CD8-positive, alpha-beta T cell (primary cell): ENCODE measurements at places on chromosomes 5 and 9. TPM values are rescaled to one million over a fixed set of nuclear protein-coding genes. Genes with fewer than 3 reads are reported as not detected.

The DOK3 gene
- 1.2 TPM for total RNA-seq

The AFAP1L1 gene
- 0.11 TPM for total RNA-seq

The POLR3G gene
- total RNA-seq, result 0.69 TPM

The C5orf58 gene
- not detected for total RNA-seq

The ACSL6 gene
- total RNA-seq, result 14.3 TPM

The HSPB3 gene
- total RNA-seq, result not detected

The NPR2 gene
- 2.9 TPM for total RNA-seq

The ST8SIA4 gene
- 15.6 TPM for total RNA-seq

GRCh38 chr9:73531658-73532057, 380.0 kb downstream of the ANXA1 start:
- DNase-seq, result no peak

DNA sequence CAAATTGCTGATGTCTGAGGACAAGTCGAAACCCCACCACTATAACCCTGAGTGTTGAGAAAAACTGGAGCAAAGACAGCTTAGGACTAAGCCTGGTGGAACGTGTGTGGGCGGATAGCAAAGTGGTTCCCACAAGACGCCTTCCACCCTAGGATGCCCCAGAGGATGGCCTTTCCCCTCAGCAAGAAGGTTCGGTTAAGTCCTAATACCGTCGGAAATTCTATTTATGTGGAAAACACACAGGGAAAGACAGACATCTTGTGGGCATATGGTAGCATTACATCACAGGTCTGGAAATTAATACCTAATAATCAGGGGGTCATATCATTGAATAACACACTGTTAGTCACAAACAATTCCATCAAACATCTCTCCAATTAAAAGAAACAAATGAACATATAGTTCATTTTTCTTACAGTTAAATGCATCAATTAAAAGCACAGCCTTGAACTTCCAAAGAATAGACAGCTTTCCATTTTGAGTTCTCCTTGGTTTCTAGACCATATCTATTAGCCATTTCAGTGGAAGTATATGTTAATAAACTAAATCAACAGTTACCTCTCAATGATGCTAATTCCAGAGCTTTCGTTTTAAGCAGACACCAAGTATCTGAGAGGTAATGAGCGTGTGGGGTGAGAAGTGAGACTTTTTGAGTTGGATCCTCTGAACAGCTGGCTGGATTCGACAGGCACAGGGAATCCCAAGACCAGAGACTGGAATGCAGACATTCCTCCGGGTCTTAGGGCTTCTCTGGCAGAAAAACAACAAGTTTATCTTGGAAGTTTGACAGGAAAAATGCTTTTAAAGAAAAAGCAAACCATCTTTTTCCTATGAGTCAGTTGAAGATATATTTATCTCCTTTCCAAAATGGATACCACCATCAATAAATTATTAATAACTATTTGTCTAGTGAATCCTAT, 2.9 kb upstream of the ICE1 start:
- DNase-seq, result no peak

DNA sequence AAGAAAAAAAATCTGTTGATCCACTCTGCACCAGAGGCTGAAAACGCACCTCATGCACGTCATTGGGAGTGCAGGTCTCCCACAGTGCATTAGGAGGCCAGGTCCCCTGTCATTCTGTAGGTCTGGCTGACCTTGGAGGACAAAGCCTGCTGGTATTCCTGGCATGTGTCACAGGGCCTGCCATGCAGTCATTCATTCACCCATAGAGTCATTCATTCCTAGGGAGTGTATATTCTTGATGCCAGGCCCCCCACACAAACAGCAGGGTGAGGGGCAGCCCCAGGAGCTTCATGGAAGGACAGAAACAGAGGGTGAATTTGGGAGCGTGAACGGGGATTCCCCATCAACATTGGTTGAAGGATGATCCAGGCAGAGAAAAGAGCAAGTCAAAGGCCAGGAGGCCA, 2.2 kb downstream of the GBGT1 start:
- no peak for DNase-seq

- DNase-seq, result no peak
Measured at GRCh38 chr5:146188358-146188757, 5.9 kb upstream of the LARS1 start.

- no peak for DNase-seq
Measured at GRCh38 chr5:110965773-110966581, 105.5 kb upstream of the TSLP start.

- DNase-seq, result no peak
Measured at GRCh38 chr5:62043289-62044280, 262.4 kb upstream of the KIF2A start.

DNA sequence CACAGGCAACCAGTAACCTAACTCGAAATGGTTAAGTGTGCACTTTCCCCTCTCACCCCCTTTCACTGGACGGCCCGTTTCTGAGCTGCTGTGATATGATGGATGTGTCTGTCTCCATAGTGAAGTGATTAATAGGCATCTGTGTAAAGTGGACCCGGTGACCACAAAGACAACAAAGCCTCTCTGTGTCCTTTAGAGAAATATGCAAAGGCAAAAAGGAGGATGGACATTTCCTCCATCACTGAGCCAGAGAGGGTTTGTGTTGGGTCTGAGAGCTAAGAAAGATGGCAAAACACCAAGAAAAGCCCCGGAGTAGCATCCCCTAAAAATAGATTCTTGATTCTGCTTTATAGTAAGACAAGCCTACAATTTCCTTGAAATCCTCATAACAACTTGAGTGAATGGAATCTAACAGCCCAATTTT, 120.6 kb downstream of the SEMA6A start:
- DNase-seq, result no peak

DNA sequence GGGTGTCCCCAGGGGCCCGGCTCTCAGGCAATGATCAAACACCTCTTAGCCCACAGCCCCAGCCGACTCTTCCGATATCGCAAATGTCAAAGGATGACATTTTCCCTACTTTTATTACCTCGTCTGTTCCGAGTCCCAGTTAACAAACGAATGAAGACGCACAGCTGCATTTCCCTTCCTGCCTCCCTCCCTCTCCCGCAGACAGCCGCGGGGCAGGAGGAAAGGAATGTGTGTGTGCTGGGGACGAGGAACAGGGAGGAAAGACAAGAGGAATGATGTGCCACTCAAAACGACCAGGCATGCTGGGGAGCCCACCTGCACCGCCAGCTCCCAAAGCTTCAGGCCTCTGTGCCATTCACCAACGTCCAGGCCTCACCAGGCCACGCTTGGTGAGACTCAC, 125.9 kb upstream of the SARDH start:
- DNase-seq, result no peak

DNA sequence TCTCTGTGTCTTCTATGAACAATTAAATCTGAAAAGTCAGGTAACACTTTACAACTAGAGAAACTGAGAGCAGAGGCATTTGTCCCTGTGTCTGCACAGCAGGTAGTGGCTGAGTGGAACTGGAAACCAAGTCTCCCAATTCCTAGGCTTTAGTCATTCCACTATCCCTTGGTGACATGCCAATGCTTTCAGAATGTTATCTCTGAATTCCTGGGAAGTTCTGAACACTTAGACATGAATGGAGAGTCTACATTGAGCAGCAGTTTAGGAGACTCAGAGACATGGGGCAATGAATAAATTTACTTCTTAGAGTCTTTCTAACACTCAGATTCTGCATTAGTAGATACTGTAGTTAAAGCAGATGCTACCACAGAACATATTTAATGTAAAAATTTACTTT, 94.8 kb upstream of the APC start:
- DNase-seq, result no peak

- DNase-seq, result no peak
Measured at GRCh38 chr9:106718936-106719335, 144.0 kb upstream of the ZNF462 start.

DNA sequence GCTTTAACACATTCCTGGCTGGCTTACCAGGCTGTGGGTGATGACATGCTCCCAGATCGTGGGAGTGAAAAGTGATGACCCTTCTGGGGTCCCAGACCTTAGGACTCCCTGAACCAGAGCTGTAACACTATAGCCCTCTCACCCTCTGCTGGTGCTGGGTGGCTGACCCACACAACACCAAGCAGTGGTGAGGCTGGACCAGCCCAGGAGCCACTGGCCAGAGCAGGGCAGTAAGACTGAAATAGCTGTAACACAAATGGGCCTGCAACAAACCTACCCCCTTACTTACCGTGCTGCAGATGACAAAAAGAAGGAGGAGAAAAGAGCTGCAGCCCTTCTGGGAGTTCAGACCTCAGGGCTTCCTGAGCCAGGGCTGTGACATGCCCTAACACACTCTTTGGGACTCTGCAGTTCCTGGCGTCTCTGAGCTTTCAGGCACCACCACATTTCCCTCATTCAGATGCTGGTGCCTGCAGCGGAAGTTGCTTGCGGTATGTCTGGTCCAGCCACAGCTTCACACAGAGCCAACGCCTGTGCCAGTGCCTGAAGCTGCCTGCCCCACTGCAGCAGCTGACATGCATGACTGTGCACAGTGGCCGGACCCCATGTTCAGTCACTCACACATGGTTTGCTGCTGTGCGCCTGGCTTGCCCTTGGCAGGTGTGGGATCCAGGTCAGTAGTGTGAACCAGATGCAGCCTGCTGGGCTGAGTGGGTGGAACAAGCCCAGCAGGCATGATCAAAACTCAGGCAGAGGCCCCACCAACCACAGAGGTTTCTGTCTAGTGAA, 1247.4 kb downstream of the EFNA5 start:
- DNase-seq, result no peak

- DNase-seq, result no peak
Measured at GRCh38 chr9:117465706-117466105, 50.8 kb upstream of the ASTN2 start.

DNA sequence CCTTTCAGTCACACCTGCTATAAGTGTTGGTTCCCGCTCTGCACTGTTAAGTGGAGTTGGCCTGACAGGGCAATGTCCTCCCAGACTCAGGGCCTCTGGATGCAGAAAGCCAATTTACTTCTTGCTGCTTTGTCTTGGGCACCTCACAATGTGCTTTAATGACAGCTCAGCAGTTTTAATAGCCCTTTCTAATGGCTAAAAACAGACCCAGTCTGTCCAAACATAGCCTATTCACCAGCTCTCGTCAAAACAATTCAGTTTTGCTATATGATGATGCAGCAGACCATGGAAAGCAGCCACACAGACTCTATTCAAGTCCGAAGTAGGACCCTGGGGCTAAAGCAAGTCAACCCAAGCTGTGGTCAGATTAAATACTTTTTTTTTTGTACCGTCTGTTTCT, 529.1 kb upstream of the SEMA6A start:
- DNase-seq, result no peak

DNA sequence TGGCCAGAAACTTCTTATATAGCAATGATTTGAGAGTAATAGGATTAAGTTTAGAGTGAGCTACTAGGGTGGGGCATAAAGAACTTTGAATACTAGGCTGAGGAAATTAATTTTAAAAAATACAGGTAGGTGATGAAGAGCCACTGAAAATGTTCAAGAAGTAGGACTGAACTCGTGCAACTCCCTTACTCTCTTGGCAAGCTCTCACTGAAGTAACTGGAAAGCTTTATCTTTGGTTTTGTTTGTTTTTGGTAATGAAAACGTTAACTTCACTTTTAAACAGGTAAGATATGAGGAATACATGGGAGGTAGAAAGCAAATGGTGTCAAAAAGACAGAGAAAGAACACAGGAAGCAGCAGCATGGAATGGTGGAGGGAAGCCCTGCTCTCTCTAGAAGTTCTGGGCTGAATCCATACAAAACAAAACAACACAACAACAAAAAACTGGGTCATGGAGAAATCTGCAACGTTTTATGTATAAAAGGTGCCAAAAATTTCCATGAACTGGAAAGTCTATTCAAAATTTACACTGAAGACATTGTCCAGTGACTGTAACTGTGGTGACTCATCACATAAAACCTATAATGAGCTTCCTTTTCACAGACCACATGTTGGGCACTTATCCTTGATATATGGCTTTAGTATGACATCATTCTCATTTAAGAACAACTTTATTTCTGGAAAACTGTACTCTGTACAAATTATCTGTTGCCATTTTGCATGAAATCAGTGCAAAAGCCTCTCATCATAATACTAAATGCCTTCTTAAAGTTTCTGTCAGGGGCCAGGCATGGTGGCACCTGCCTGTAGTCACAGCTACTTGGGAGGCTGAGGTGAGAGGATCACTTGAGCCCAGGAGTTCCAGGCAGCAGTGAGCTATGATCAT, 91.2 kb upstream of the CHD1 start:
- no peak for DNase-seq

GRCh38 chr9:124835026-124835557, 18.2 kb upstream of the WDR38 start:
- DNase-seq, result no peak

- DNase-seq, result peak; percentile 17
Measured at GRCh38 chr9:31799953-31800609, 584.4 kb upstream of the ACO1 start.

- DNase-seq, result no peak
Measured at GRCh38 chr5:89129941-89130340, 247.0 kb upstream of the MEF2C start.

DNA sequence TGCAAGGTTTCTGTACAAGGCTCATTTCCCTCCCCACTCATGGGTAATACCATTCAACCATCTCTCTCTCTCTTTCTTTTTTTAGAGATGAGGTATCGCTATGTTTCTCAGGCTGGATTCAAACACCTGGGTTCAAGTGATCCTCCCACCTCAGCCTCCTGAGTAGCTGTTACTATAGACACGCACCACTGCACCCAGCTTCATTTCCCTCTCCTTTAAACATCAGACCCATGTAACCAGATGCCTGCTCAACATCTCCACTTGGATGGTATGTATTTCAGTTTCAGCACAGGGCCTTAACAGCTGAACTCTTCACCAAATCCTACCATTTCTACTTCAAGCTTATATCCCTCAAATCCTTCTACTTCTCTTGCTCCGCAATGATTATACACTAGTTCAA, 117.4 kb downstream of the SSBP2 start:
- DNase-seq, result no peak

GRCh38 chr5:30103052-30103451, 1090.4 kb upstream of the CDH6 start:
- no peak for DNase-seq

DNA sequence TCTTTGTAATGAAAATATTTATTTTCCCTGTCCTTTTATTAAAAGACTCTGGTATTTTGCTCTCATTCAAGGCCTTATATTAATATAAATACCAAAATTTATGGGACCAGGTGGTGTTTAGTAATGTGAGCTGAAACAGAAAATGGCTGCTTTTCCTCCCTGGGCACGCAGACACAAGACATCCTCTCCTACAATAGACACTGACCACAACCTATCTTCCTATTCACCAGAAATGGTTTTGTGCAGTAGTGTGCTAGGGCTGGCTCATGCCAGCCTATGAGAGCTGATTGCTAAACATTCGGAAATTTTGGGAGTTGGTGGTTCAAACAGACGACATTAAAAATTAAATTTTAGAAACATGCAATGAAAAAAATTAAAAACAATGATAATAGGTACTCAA, 338.2 kb downstream of the BNC2 start:
- DNase-seq, result no peak

- DNase-seq, result no peak
Measured at GRCh38 chr5:142046191-142046590, 33.4 kb upstream of the GNPDA1 start.
